ENCODE measurements at places on chromosomes 13 and 19. TPM values are rescaled to one million over a fixed set of nuclear protein-coding genes. Genes with fewer than 3 reads are reported as not detected.

DNA sequence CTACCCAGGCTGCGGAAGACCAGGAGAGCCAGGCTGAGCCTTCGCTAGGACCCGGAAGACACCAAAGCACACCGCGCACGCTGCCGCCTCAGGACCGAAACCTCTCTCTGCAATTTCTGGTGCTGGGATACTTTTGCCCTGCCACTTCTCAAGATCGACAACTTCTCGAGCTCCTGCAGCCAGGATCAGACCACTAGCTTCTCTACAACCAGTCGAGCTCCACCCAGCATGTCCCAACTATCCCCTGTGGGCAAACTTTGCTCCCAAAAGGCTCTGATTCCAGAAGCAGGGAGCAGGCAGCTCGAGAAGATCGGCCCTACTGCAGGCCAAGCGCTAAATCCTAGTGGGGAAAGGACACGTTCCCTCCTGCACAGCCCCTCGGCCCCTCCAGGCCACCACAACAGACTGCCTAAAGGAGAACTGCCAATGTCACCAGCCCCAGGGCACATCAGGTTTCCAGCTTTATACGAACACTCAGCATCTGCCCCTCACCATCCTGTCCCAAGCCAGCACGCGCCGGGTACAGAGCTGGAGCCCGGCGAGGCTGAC, 979 bp downstream of the AKAP8 start:
- peak overlapping the region; percentile 97 for H3K4me3 ChIP-seq
- H3K27me3 ChIP-seq, result no peaks in the 10 kb centered on the region
- peaks cover 19% of the 10 kb centered on the region for H3K4me1 ChIP-seq
- DNase-seq, result peak; percentile 67

DNA sequence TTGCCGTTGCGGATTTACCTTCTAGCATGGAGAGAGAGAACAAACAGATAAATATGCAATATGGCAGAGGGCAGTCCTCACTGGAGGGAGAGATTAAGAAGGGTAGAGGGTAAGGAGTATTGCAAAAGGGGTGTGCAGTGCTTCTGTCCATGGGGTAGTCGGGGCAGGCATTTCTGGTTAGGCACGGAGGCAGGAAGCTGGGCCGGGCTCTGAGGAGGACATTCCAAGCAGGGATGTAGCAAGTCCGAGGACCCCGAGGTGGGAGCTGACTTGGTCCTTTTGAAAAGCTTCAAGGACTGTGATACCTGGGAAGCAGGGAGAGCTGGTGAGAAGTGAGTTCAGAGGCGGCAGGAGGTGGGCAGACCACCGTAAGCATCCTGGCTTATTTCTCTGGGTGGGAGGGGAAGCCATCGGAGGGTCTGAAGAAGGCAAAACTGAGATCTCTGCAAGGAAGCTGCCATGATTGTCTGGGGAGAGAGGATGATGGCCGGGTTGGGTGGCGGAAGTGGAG, 214.9 kb downstream of the FGF9 start:
- H3K36me3 ChIP-seq, result no peaks in the 10 kb centered on the region
- H3K4me3 ChIP-seq, result no peak overlapping the region
- no peak for DNase-seq
- H3K4me1 ChIP-seq, result no peaks in the 10 kb centered on the region

DNA sequence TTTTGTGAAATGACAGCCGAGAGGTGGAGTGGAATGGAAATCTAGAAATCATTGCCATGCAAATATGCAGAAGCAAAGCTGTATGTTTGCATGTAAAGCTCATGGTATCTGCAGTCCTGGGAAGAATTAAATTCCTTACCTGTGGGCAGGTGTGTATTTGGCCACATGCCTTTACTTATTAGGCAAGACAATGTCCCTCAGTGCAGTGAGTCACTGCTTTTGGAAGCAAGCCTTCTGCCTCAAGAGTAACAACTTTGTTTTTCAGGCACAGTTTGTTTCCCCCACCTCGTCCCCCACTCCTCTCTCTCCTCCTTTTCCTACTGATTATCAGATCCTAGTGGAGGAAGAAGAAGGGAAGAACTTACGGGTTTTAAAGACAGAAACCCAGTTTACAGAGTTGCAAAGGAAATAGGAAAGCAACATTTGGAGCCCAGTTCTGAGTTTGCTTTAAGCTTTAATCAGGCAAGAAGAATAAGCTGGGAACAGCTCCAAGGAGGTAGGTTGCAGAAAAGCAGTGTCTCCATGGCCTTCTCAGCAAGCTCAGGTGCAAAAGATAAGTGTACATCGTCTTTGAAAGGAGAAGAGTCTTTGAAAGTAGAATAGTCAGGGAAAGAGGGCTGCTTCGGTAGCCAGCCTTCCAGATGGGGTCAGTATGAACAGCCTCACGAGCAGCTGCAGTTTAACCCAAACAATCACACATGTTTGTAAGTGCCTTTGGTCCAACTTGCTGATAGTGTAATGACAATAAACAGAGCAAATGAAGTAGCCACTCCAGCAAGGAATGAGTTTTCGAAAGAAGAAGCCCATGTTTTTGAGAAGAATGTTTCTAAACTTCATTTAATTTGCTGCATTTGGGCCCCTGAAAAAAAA, 190.1 kb downstream of the KLF5 start:
- no peak overlapping the region for H3K4me3 ChIP-seq
- no peaks in the 10 kb centered on the region for H3K27me3 ChIP-seq
- peak; percentile 33 for DNase-seq
- no peaks in the 10 kb centered on the region for H3K36me3 ChIP-seq
- H3K27ac ChIP-seq, result peak overlapping the region; percentile 20
- H3K4me1 ChIP-seq, result peaks cover 6% of the 10 kb centered on the region

GRCh38 chr13:54611390-54611789, 1582.8 kb downstream of the OLFM4 start:
- H3K27ac ChIP-seq, result no peak overlapping the region
- H3K27me3 ChIP-seq, result no peaks in the 10 kb centered on the region
- H3K4me3 ChIP-seq, result no peak overlapping the region
- DNase-seq, result no peak
- no peaks in the 10 kb centered on the region for H3K36me3 ChIP-seq

- no peaks in the 10 kb centered on the region for H3K27me3 ChIP-seq
- H3K4me3 ChIP-seq, result peak overlapping the region; percentile 73
- H3K4me1 ChIP-seq, result peaks cover 15% of the 10 kb centered on the region
- H3K36me3 ChIP-seq, result peaks cover 10% of the 10 kb centered on the region
- H3K27ac ChIP-seq, result peak overlapping the region; percentile 74
- peak; percentile 90 for DNase-seq
Measured at GRCh38 chr19:51688671-51689571, 4.2 kb upstream of the SPACA6 start.

- H3K4me3 ChIP-seq, result no peak overlapping the region
- H3K4me1 ChIP-seq, result no peaks in the 10 kb centered on the region
- no peak for DNase-seq
- H3K27me3 ChIP-seq, result no peaks in the 10 kb centered on the region
- H3K27ac ChIP-seq, result no peak overlapping the region
Measured at GRCh38 chr19:52198678-52199077, 8.8 kb downstream of the PPP2R1A start.

- DNase-seq, result no peak
- no peak overlapping the region for H3K4me3 ChIP-seq
- H3K27ac ChIP-seq, result no peak overlapping the region
- peaks cover 20% of the 10 kb centered on the region for H3K27me3 ChIP-seq
Measured at GRCh38 chr19:13623716-13624710, 117.7 kb upstream of the CACNA1A start.

DNA sequence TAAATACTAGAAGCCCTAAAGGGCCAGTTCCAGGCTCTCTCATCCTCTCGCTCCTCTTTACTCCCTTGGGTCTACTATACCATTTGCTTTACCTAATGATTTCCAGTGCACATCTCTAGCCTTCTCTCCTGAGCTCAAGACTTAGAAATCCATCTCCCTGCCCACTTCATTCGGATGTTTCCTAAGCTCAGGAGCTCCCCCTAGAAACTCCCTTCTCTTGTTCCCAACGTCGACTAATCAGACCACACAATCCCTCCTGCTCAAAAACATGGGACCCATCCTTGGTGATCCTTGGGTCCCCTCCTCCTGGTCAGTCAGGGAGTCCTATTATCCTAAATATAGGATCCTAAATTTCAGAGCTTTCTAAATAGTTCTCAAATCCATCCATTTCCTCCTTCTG, 21.1 kb upstream of the STK24 start:
- H3K4me3 ChIP-seq, result no peak overlapping the region
- H3K27ac ChIP-seq, result no peak overlapping the region
- H3K36me3 ChIP-seq, result no peaks in the 10 kb centered on the region
- DNase-seq, result no peak
- no peaks in the 10 kb centered on the region for H3K27me3 ChIP-seq

GRCh38 chr13:76723551-76724232, 162.5 kb downstream of the KCTD12 start:
- H3K36me3 ChIP-seq, result no peaks in the 10 kb centered on the region
- H3K27ac ChIP-seq, result no peak overlapping the region
- no peaks in the 10 kb centered on the region for H3K4me1 ChIP-seq
- no peaks in the 10 kb centered on the region for H3K27me3 ChIP-seq
- DNase-seq, result no peak
- H3K4me3 ChIP-seq, result no peak overlapping the region

DNA sequence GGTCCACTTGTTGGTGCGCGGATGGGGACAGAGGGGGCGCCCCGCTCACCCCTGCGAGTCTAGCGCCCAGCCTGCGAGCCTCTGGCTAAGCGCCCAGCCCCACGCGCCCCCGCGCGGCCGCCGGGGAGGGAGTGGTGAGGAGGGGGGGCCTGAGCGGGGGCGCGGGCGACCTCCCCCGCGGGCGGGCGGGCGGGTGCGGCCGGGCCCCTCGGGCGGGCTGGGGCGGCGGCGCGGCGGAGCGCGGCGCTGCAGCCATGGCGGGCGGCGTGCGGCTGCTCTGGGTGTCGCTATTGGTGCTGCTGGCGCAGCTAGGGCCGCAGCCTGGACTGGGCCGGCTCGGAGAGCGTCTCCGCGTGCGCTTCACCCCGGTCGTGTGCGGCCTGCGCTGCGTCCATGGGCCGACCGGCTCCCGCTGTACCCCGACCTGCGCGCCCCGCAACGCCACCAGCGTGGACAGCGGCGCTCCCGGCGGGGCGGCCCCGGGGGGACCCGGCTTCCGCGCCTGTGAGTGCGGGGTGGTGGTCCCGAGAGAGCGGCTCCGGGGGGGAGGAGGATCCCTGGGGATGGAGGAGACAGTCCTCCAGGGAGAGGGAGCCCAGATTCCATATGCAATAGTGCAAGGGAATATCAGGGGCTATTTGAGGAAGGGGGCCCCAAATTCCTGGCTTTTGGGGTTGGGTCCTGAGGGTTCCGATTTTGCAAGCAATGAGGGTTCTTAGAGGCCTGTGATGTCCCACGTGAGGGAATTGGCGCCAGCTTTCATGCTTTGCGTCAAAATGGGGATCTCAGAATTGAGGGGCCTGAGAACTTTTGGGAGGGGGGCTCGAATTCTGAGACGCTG, at the start of gene LTBP4:
Gene LTBP4 (plus strand): TSS at position 236 of the 841 bp plus-strand sequence. CDS start 19 bp downstream, at position 255.
- peaks cover 42% of the 10 kb centered on the region for H3K27me3 ChIP-seq
- peak within 1 kb of the TSS; percentile 52 for H3K4me3 ChIP-seq
- peak; percentile 62 for DNase-seq
- peak within 1 kb of the TSS; percentile 94 for H3K27ac ChIP-seq
- H3K4me1 ChIP-seq, result peaks cover 42% of the 10 kb centered on the region
- no peaks in the 10 kb centered on the region for H3K36me3 ChIP-seq

DNA sequence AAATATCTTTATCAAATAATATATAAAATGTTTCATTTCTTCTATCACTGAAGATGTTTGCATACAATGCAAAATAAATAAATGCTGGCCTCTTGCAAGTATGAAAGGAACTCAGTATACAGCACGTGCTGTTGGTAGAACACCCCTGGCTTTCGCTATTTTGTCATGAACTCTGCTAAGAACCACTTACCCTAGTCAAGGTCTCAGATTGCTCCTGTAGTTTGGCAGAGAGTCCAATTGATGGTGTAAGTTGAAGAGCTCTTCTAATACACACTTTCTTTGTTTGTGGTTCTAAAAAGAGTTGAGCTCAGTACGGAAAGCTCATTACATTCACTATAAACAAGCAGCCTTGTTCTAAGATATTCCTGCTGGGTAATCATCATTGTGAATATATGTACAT, 1258.9 kb downstream of the EFNB2 start:
- no peaks in the 10 kb centered on the region for H3K27me3 ChIP-seq
- H3K4me3 ChIP-seq, result no peak overlapping the region
- H3K4me1 ChIP-seq, result no peaks in the 10 kb centered on the region
- H3K27ac ChIP-seq, result no peak overlapping the region
- DNase-seq, result no peak

DNA sequence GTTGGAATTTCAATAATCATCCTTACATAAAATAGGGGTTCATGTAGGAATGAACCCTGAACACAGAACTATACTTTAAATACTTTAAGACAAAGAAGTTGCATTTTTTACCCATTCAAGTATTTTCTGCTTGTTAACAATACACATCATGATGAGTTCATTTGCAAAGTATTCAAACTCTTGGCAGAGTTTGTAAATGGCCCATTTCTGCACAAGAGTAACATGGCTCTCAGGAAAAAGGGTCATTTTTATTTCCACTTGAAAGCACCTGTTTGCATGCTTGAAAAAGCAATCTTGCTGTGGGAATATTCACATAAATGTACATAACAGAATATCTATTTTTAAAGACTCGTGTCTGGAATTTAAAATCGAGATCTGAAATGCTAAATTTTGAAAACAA, 18.1 kb downstream of the ESD start:
- no peak for DNase-seq
- H3K4me3 ChIP-seq, result no peak overlapping the region
- H3K36me3 ChIP-seq, result peaks cover 49% of the 10 kb centered on the region
- H3K27ac ChIP-seq, result no peak overlapping the region
- H3K4me1 ChIP-seq, result no peaks in the 10 kb centered on the region

DNA sequence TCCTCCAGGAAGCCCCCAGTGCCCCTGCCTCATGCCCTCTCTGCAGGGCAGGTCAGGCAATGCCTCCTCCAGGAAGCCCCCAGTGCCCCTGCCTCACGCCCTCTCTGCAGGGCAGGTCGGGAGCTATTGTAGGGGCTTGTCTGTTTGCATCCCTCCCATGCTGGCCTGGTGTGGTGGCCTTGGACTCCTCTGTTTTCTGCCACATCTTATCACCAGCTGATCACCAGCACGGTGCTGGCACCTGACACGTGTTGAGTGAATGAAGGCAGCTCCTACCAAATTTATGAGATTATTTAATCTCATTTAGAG, 51.5 kb upstream of the C13orf46 start:
- H3K36me3 ChIP-seq, result peaks cover 39% of the 10 kb centered on the region
- no peaks in the 10 kb centered on the region for H3K4me1 ChIP-seq

DNA sequence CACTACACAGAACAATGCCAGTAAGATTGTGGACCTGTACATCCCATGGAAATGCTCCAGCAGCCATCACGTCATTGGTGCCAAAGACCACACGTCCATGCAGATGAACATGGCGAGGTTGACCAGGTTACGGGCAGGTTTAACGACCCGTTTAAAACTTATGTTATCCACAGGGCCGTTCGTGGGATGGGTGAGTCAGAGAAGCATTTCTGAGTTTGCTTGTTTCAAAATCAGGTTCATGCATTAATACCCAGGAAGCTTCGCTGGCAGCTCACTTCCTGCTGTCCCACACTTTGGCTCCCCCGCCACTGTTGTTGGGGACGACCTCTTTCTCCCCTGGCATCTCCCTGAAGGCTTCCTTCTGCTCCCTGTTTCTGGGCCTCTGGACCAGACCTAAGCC, 194.1 kb downstream of the USP12 start:
- peaks cover 46% of the 10 kb centered on the region for H3K4me1 ChIP-seq
- H3K27me3 ChIP-seq, result no peaks in the 10 kb centered on the region

GRCh38 chr19:40742477-40742876, 7.8 kb downstream of the ACTMAP start:
- H3K4me3 ChIP-seq, result no peak overlapping the region
- H3K4me1 ChIP-seq, result no peaks in the 10 kb centered on the region
- H3K27ac ChIP-seq, result no peak overlapping the region
- DNase-seq, result no peak
- H3K27me3 ChIP-seq, result no peaks in the 10 kb centered on the region
- peaks cover 42% of the 10 kb centered on the region for H3K36me3 ChIP-seq

REXO1 gene
- polyA plus RNA-seq, result 23.8 TPM

CILP2 gene
- 0.09 TPM for polyA plus RNA-seq

LGALS14 gene
- not detected for polyA plus RNA-seq

ACP7 gene
- polyA plus RNA-seq, result 1.5 TPM

YJU2 gene
- 20.9 TPM for polyA plus RNA-seq

FLT1 gene
- polyA plus RNA-seq, result 6.9 TPM

STARD13 gene
- 15.4 TPM for polyA plus RNA-seq

KXD1 gene
- 62.4 TPM for polyA plus RNA-seq

DKKL1 gene
- 0.91 TPM for polyA plus RNA-seq

Data from large intestine (tissue), 12 donors.